AG09319 (cell line): ENCODE measurements at places on chromosomes 5 and 9.

DNA sequence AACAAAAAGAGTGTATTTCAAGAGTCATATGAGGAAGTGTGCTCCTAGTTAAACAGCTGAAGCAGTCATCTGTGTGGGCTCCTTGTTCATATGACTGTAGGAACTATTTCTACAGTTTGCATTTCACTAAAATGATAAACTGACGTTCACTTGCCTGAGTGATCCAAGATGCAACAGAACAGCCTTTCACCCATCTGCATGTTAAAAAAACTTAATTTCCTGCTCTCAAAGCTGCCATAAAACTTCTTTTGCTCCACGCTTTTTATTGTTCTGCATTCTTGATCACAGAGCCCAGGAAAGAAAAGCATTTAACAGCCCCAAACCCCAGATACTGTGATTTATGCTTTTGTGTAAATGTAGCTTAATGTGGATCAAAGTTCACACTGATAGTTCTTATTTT lies 43.9 kb downstream of the ZNF608 start:
- DNase-seq: no peak

GRCh38 chr5:115463983-115464382 lies 80.6 kb downstream of the FEM1C start:
- DNase-seq: no peak

DNA sequence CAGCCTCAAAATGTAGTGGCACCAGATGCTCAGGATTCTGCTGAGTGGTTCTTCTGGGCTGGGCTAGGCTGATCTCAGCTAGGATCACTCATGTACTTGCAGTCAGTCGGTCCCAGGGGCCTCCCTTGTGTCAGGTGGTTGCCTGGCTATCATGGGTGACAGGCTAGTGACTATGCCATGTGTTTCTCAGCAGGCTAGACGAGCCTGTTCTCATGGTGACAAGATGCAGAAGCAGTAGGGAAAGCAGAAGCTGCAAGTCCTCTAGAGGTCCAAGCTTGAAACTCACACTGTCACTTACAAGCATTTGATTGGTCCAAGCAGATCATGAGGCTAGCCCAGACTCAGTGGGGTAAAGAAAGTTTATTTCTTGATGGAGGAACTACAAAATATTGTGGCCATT lies 15.2 kb upstream of the KCNMB1 start:
- DNase-seq: no peak

DNA sequence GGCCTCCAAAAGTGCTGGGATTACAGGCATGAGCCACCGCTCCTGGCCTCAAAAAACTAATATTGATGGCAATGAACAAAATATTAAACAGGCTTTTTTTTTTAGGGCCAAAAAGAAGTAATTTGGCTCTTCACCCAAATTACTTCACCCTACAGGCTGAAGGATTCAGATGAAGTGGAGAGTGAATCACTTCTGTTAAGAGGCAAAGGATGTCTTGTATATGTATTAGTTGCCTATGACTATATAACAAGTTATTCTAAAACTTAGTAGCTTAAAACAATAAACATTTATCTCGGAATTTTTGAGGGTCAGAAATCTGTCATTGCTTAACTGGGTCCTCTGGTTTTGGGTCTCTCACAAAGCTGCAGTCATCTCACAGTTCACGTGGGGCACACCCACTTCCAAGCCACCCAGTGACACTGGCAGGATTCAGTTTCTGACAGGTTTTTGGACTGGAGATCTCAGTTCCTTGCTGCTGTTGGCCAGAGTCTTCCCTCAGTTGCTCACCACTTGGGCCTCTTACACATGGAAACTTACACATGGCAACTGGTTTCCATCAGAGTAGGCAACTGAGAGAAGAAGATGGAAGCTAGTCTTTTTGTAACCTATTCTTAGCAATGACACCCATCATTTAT lies 66.7 kb downstream of the IQGAP2 start:
- DNase-seq: no peak

DNA sequence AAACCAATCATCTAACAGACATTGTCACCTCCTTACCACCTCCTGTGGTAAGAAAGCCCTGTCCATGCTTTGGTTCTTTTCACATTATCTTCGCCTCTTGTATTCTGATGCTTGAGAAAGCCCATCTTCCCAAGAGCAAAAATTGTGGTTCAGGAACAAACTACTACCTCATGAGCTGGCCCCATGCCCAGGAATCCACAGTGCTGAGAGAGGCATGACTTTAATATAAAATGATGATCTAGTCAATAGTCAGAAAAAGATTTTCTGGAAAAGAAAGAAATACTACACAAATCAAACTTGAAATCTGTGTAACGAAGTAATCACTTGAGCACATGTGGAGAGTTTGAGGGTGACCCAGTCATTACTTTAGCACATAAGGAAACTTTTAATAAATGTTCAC lies 94.7 kb downstream of the FGF10 start:
- no peak for DNase-seq

DNA sequence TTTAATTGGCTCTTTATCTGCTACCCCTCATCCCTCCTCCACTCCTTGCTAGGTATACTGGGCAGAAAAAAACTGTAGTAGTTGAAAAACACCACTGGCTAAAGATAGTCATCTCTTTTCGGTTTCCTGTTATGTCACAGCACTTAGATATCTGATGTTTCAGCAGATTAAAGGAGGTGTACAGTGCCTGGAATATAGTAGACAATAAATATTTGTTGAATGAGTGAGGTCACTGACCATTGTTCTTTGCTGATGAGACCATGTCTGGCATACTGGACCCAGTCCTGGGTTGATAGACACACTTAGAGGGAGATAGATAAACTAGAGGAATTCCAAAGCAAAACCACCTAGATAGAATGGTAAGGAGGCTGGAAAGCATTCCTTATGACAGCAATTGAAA lies 3.2 kb downstream of the GRPEL2 start:
- DNase-seq: no peak

DNA sequence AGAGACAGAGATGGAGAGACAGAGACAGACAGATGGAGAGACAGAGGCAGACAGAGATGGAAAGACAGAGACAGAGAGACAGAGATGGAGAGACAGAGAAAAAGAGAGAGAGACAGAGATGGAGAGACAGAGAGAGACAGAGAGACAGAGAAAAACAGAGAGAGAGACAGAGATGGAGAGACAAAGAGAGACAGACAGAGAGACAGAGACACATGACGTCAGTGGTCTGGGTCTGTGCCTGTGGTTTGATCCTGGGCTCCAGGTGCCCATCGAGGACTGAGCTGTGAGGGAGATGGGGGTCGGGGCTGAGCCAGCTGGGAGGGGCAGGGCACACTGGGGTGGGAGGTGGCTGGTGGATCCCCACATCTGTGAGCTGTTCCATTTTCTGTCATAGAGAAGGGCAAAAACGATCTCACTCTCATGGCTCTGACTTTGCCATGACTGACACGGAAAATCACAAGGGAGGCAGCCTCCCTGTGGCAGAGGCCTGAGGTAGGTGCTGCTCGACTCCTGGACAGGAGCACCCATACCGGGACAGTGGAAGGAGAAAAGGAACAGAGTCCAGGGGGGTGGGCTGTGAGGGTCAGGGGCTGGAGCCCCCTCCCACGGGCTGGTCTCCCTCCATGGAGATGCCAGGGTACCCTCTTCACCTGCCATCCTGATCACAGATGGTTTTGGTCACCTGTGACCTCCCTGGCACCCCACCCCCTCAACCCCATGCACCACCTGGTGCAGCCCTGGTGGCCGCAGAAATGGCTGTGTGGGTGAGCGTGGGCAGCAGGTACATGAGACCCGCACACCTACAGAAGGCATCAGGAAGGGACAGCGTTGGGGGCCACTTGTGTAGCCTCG lies 28.8 kb downstream of the GLT6D1 start:
- no peak for DNase-seq

GRCh38 chr9:72995131-72996024 lies 42.5 kb upstream of the ALDH1A1 start:
- DNase-seq: no peak

GRCh38 chr9:136107155-136107952 lies 11.3 kb downstream of the TMEM250 start:
- no peak for DNase-seq

DNA sequence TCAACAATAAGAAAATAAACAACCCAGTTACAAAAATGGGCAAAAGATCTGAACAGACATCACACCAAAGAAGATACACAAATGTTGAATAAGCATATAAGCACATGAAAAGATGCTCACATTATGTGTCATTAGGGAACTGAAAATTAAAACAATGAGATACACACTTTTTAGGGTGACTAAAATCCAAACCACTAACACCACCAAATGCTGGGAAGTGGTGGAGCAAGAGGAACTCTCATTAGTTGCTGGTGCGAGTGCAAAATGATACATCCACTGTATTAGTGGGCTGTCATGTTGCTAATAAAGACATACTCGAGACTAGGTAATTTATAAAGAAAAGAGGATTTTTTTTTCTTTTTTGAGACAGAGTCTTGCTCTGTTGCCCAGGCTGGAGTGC lies 329.1 kb downstream of the TMEM38B start:
- DNase-seq: no peak

GRCh38 chr5:109038209-109038840 lies 290.6 kb downstream of the FER start:
- DNase-seq: no peak

DNA sequence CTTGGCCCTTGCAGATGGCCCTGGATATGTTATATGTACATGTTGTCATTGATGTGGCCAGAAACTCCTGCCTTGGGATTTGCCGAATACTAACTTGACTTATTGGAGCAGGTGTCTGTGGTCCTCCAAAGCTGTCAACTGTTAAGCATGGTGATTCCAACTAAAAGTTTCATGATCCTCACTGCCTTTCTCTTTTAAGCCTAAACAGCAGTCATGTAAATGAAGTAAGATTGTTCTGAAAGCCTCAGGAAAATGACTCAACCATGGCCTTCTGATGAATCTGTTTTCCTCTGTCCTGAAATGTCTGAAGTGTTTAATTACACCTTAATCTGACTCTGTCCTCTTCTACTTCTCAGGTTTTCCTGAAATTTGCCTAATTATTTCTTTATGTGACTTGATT lies 245.0 kb downstream of the FAM114A2 start:
- DNase-seq: no peak

DNA sequence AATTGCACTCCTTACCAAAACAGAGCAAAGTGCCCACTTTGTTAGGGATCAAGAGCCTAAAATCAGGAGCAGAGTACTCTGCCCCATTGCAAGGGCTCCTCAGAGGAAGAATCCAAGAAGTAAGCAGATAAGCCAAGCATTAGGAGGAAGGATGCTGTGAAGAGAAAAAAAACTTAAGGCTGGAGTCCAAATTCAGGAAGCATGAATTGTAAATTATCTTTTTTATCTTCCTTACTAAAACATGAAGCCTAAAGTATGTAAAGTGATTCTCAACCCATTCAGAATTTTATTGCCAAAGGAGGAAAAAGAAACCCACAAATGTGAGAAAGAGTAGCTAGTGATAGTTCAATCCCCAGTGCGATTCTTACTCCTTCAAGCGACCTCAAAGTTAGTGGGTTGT lies 523.9 kb downstream of the TAF11L14 start:
- no peak for DNase-seq

GRCh38 chr5:175872287-175873087 lies 1.1 kb downstream of the CPLX2 start:
- no peak for DNase-seq

GRCh38 chr9:133533857-133534256 lies 647 bp upstream of the ADAMTSL2 start:
- no peak for DNase-seq

GRCh38 chr9:88739373-88739772 lies 204.4 kb downstream of the NXNL2 start:
- no peak for DNase-seq

GRCh38 chr9:104177676-104178075 lies 83.6 kb downstream of the SMC2 start:
- DNase-seq: no peak

GRCh38 chr9:37172557-37172956 lies 52.2 kb downstream of the ZCCHC7 start:
- no peak for DNase-seq

GRCh38 chr9:14131356-14132088 lies 182.4 kb downstream of the NFIB start:
- no peak for DNase-seq

DNA sequence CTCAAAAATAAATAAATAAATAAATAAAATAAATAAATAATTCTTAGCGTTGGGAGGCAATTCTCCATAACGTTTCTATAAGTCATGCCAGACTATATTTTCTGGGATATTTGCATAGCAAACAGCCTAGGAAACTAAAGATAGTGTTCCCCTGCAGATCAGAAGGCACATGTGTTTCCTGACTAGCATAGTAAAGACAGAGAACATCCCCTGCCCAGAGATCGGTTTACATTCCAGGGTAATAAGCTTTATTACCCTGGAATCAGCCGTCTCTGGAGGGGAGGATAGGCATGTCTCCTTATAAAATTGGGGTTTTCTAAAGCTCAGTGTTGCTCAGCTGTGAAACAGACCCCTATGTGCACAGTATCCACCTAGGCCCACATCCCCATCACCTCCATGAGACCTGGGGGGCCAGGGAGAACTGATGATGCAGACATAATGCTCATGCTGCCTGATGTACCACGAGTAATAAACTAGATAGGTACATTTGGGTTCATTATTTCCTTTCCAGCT lies 36.9 kb upstream of the IFNK start:
- no peak for DNase-seq

DNA sequence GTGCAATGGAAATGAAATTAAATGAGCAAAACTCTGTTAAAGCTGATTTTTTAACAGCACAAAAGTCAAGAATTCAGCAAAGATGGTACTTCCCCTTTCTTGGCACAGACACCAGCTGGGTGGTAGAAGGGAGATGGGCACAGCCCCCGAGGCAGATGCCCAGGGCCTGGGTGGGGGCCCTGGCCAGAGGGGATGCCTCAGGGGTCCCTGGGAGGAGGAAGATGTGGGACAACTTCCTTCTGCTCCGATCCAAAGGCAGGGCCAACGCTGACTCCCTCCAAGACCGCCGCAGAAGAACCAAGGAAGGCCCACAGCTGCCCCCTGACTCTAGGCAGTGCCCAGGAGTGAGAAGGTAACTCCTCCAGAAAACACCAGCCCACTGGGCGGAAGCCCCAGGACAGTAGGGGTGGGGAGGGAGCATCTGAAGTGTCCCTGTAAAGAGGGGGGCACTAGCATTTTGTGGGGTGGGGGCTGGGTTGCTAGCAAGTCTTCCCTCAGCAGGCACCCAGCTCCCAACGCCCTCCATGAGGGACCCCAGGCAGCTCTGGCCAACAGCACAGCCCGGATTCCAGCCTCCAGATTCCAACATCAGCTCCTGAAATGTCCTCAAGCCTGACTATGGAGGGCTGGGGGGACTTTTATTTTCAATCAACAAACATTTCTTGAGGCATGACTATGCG lies 4.9 kb downstream of the NACC2 start:
- no peak for DNase-seq

GRCh38 chr5:91224456-91224855 lies 158.7 kb downstream of the ARRDC3 start:
- DNase-seq: no peak

DNA sequence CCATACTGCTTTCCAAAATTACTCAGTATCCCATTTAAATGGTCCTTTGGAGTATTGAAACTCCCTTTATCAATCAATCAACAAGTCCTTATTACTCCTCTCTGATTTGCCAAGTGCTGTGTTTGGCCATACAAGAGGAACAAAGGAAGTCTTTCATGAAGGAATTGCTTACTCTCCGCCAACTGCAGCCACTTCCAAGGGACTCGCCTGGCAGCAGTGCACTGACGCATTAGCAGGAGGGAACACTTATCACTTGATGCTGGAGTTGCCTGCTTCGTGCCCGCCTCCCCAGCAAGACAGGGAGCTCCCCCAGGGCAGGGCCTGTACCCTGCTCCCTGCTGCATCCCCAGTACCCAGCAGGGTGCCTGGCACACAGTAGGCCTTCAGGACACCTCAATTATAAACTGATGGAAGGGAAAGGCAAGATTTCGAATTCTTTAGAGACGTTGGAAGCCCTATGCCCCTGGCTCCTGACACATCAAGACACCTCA lies 97.9 kb downstream of the CRB2 start:
- no peak for DNase-seq

- no peak for DNase-seq
Measured at GRCh38 chr9:133458643-133459312, 1.0 kb upstream of the CACFD1 start.
